ENCODE measurements at places on chromosomes 3 and 15.

- DNase-seq = no peak
Measured at GRCh38 chr3:38028621-38029361, 651 bp downstream of the PLCD1 start.

GRCh38 chr3:2099028-2099671 lies 484 bp downstream of the CNTN4 start:
- DNase-seq = no peak

GRCh38 chr3:24184528-24185176 lies 239.6 kb downstream of the NR1D2 start:
- no peak for DNase-seq

DNA sequence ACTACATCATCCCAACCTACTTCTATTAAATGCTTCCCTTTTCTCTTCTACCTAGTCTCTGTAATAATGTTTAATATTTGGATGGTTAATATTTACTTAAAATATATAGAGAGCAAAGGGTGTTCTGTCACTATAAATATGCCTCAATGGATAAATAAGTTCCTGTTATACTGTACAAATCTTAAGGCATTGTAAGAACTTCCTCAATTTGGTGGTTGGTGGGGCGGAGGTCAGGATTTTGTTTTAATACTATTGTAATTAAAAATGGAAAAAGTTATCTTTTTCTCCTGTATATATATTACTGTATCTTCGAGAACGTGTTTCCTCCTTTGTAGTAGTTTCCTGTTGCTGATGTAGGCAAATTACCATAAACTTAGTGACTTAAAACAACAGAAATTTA lies 41.5 kb downstream of the SPRED1 start:
- no peak for DNase-seq

- peak; percentile 50 for DNase-seq
Measured at GRCh38 chr3:11509173-11510000, 134.3 kb downstream of the VGLL4 start.

GRCh38 chr3:189331002-189331418 lies 159.2 kb downstream of the TPRG1 start:
- DNase-seq = no peak

- no peak for DNase-seq
Measured at GRCh38 chr3:117868766-117869165, 1159.2 kb downstream of the TUSC7 start.

DNA sequence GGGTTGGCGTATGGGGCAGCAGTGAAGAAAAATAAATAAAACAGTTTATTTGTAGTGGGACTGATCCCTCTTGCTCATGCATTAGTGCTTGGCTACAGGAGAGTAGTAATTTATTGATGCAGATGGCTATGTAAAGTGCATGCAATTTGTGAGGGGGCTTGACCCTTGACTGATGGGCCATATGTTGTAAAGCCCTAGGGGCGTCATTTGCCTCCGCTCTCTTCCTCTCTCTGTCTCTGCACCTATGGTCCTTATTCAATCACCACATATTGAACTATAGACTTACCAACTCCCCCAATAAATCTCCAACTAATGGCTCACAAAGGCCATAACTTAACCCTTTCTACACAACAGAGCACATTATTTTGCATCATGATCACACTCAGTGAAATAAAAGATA lies 227.7 kb downstream of the ROBO2 start:
- DNase-seq = no peak

DNA sequence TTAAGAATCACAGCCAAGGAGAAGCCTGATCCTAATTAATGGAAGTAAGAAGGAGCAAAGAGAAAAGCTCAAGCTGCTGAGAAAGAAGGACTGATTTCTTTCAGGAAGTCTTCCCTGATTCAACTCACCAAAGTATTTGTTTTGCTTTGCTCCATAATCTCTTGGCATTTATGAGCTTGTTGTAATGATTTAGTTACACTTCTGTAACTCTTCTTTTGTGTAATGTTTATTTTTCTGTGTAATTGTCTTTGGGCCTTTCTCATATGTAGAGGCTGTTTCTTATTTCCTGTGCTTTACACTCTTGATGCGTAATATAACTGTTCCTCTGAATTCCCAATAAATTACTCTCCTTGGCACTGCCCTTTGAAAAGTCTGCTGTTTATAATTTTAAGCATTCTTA lies 80.0 kb downstream of the COL6A5 start:
- DNase-seq = no peak

Measured in hematopoietic multipotent progenitor cell treated with erythropoietin and hydrocortisone succinate and interleukin-3 and kit ligand, for 8 days (in vitro differentiated cells).